ENCODE measurements at places on chromosomes 16 and 17.

DNA sequence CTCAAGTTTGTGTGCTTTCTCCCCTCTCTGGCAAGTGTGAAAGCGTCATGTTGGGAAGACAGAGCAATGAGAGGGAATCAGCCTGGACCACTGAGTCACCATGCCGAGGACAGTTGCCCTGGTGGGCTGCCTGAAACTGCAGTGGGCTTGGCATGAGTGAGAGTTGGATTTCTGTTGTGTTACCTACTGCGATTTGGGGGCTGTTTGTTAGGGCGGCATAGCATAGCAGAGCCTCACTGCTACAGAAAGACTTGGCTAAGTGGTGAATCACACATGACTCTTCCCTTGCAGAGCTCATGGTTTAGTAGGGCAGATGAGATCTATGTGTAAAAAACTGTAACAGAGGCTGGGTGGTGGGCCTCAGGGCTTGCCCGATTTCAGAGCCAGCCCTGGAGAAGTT, 324.6 kb downstream of the C16orf95 start:
- DNase-seq = no peak

- DNase-seq = no peak
These were observed 2.3 kb upstream of the MPRIP start for GRCh38 chr17:17039911-17040310.

GRCh38 chr17:57499648-57500049, 243.3 kb downstream of the MSI2 start:
- no peak for DNase-seq

GRCh38 chr17:63258785-63259184, 187.3 kb downstream of the CYB561 start:
- no peak for DNase-seq

GRCh38 chr17:71396711-71397110, 724.1 kb upstream of the SOX9 start:
- no peak for DNase-seq

All from activated CD4-positive, CD25-positive, alpha-beta regulatory T cell treated with anti-CD3 and anti-CD28 coated beads, Interleukin-2, amount 50 U/mL, for 72 hours (primary cell).